ENCODE measurements at places on chromosomes 16 and 17. TPM values are rescaled to one million over a fixed set of nuclear protein-coding genes. Genes with fewer than 3 reads are reported as not detected.

Gene KRTAP2-1
- total RNA-seq = not detected

DNA sequence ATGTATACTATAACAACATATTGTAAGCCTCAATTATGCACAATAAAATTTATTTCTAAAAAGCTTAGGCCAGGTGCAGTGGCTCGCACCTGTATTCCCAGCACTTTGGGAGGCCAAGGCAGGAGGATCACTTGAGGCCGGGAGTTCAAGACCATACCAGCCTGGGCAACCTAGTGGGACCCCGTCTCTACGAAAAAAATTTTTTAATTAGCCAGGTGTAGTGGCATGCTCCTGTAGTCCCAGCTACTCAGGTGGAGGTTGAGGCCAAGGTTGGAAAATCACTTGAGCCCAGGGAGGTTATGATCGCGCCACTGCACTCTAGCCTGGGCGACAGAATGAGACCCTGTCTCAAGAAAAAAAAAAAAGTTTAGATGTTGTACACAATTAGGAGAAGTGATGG, 45.5 kb downstream of the VMP1 start:
- no peak for DNase-seq

DNA sequence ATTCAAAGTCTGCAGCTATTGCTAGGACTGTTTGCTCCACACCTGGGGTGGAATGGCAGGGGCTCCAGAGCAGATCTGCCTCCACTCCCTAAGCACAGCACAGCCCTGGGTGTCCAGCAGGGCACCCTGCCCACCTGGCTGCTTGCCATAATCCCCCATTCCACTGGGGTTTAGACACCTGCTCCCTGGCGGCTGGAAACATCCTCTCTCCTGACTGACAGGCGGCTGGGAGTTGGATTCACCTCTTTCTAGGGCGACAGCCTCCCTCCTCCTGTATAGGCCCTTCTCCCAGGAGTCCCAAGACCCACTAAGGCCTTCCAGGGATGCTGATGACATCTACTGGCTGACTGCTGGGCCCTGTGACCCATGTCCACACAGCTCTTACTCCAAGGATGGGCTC, 18.0 kb downstream of the HDAC5 start:
- DNase-seq = no peak

DNA sequence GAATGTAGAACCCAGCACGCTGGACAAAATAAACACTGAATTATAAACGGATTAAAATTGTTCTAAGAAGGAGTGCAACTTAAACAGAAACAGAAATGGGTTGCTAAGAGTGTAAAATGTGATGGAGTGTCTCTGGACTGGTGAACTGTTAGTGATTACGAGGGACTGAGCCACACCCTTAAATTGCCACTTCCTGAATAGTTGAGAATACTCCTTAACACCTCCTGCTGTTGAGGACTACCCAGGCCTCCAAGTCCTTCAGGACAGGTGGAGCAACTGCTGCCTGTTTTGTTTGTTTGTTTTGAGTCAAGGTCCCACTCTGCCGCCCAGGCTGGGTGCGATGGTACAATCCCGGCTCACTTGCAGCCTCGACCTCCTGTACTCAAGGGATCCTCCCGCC, 25.8 kb upstream of the IRF8 start:
- DNase-seq = no peak

DNA sequence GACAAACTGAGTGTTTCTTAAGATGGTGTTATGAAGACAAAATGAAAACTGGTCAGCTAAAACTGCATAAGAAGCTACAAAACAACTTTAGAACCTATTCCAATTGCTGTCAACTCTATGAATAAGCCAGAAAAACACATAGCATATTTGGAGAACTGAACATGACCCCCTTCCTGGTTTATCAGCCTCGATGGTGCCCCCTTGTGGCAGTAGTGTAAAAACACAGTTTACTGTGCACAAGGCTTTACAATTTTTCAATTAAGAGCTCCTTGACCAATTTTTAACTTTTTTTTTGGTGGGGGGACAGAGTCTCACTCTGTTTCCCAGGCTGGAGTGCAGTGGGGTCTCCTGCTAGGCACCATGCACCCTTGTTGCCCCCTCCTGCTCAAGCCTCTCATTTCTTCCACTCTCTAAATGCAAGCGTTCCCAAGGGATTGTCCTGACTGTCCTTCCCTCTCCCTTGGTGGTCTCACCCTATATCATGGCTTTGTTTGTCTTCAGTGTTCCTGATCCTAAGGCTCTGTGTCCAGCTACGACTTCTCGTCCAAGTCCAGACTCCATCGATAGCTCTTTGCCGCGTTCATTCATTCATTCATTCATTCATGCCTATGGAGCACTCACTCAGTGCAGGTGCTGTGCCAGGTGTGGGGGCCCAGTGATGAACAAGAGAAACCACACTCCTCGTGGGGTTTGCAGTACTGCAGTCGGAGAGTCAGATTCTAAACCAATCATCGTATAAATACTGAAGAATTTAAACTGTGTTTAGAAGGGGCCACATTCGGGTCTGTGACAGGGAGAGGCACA, 7.5 kb downstream of the EIF1 start:
- DNase-seq = no peak

DNA sequence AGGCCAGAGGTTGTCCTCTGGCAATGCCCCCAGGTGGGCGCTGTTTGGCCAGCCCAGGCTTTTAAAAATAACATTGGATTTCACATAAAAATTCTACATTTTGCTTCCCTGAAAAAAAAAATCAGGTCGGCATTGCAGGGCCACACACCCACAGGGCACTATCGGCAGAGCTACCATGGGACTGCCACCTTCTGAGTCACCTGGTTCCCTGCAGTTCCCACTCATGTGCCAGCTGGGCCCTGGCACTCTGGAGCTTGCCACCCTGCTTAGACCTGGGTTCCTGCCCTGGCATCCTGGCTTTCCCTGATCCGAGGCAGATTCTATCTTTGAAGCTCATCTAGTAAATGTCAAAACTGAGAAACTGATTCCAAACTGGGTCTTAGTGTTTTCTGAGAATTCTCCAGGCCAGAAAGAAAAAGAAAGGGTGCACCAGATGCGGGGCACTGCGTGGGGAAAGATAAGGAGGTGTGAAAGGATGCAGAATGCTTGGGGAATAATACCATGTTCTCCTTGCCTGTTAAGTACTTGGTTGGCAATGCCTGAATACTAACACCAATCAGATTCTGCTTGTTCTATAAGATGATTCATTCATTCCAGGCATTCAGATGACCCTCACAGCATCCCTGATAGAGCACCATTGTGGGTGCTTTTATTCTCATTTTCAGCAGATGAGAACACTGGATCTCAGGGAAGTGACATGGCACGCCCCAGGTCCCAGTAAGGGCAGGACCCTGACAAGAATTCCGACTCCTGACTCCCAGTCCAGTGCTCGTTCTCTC, 51.8 kb downstream of the RAI1 start:
- no peak for DNase-seq

DNA sequence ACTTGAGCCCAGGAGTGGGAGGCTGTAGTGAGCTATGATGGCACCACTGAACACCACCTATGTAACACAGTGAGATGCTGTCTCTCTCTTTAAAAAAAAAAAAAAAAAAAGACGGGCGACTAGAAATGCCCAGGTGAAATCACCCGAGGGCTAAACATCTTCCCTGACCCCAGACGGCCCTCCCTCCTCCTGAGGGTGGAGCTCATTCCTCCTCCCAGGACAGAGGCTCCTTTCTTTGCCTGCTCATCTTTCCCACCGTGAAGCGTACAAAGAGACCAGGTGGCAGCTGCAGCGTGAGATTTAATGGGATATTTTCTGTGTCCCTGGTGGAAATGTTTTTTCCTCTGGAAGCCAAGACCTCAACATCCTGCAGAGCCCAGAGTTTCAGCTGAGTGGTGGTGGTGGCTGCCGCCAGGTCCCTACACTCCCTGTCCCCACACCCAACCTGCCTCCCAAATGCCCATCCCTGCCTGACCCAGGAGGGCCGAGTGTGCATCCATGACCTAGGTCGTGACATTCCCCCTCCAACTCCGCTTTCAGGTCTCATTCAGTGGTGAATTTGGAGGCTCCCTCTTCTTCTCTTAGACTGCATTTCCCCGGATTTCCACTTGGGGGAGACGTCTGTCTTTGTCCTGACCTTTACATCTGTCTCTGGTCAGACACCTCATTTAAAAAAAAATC, 14.4 kb upstream of the GPRC5B start:
- DNase-seq = peak; percentile 64

Gene NETO2
- 4.8 TPM for total RNA-seq

GRCh38 chr16:61792194-61792909, 243.9 kb downstream of the CDH8 start:
- DNase-seq = no peak

DNA sequence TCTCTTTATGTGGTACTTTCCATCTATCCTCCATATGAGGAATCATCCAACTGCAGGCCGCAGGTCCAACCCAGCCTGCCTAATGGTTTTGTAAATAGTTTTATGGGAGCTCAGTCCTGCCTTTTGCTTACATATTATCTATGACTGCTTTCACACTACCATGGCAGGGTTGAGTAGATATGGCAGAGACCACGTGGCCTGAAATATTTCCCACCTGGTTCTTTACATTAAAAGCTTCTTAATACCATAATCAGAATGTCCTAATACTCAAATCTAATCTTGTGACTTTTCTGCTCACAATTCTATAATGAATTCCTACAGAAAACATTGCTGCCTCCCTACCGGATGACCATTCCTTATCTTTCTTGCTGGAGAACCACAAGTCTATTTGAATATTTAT, 71.7 kb downstream of the SHCBP1 start:
- DNase-seq = no peak

Gene HEATR3
- 19.5 TPM for total RNA-seq

Gene SLC35G6
- total RNA-seq = not detected

DNA sequence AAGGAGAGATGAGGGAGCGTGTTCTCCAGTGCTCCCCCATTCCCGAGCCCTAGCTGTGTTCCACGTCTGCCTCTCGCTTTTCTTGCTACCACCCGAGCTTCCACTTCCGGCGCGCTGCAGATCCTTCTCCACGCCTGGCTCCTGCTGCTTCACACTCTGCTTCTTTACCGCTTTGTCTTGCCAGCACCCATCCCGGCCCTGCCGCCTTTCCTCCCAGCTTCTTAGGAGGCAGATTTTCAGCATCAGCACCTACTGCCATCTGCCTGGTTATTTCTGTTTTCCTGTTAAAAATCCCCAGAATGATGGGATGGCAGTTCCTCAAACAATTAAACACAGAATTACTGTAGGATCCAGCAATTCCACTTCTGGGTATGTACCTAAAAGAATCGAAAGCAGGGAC, 64.7 kb downstream of the ELAC2 start:
- DNase-seq = no peak

DNA sequence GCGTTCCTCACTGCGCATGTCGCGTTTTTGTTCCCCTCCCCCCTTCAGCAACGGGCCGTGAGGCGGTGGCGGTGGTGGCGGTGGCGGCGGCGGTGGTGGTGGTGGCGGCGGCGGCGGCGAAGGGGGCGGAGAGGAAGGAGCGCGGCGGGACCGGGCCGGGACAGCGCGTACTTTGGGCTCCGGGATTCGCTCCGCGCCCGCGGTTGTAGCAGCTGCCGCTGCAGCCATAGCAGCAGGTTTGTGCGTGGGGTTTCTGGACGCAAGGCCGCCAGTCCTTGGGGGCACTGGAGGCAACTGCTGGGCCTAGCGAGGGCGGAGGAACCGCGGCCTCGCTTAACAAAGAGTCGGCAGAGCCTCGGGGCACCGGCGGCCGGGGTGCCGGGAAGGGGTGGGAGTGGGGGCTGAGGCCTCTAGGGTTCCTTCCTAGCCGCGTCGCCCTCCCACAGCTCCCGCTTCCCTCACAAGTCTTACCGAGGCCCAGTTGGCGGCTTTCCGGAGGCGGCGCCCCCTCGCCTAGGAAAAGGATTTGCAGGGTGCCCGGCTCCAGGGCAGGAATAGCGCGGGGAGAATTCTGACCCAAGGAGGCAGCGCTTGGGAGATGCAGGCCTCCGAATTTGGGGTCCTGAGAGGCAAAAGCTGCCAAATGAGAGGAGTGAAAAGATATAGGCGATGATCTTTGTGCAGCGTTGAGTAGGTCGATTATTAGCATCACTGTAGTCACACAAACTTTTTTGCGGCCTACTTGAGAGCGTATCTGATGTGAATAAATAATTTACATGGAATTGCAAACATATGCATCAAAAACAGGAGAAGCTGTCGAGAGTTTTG, at the start of gene DDX42:
DDX42 (plus strand) TSS at position 30 of the 828 bp plus-strand sequence. CDS start 12,880 bp downstream, outside the sequence.
- DNase-seq = peak; percentile 76

Gene CNGB1
- total RNA-seq = not detected

All from kidney (tissue), 22 donors.